ENCODE measurements at places on chromosomes 5 and 9. TPM values are rescaled to one million over a fixed set of nuclear protein-coding genes. Genes with fewer than 3 reads are reported as not detected.
A peak's percentile ranks its signal among the peaks of the same experiment; 100 is the strongest.

DNA sequence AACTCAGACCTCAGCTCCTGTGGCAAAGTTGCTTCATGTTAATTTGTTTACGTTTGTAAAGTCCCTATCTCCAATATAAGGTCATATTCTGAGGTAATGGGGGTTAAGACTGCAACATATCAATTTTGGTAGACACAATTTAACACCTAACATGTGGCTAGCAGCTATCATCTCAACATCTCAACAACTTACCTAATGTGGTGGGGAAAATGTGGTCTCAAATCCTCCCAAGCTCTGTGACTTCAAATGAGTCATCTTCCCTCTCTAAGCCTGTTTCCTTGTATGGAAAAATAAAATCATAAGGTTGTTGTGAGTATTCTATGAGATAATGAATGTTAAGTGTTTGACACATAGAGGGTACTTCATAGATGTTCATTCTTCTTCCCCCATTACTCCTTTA lies 443.3 kb downstream of the CDK5RAP2 start:
- no peak overlapping the region for H3K4me3 ChIP-seq

GRCh38 chr9:74016004-74016403 lies 481.1 kb upstream of the RORB start:
- no peak overlapping the region for H3K27ac ChIP-seq
- no peak overlapping the region for H3K4me3 ChIP-seq
- H3K36me3 ChIP-seq = no peaks in the 10 kb centered on the region
- H3K27me3 ChIP-seq = no peaks in the 10 kb centered on the region
- H3K4me1 ChIP-seq = no peaks in the 10 kb centered on the region
- no peak for DNase-seq

- H3K27ac ChIP-seq = no peak overlapping the region
- DNase-seq = peak; percentile 83
- H3K4me3 ChIP-seq = no peak overlapping the region
- no peaks in the 10 kb centered on the region for H3K36me3 ChIP-seq
These were observed 28.1 kb downstream of the NTRK2 start for GRCh38 chr9:84697509-84698114.

Gene PCDHGA12
- total RNA-seq = 1.5 TPM

DNA sequence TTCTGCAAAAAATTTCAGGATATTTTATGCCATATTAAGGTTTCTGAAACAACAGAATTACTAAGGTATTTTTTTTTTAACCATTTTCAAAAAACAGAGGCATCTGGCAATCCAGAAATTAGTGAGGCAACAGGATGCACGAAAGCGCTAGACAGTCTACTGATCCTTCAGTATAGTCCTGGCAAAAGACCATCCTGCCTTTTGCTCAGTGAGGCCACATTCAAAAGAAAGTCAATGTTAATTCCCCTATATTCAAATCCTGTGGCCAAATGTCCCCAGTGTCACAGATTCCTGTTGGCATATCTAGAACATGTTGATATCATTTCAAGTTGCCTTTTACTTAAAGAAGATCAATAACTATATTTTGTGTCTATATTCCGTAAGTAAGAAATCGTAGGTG lies 13.1 kb upstream of the NFIB start:
- DNase-seq = no peak
- H3K36me3 ChIP-seq = no peaks in the 10 kb centered on the region

DNA sequence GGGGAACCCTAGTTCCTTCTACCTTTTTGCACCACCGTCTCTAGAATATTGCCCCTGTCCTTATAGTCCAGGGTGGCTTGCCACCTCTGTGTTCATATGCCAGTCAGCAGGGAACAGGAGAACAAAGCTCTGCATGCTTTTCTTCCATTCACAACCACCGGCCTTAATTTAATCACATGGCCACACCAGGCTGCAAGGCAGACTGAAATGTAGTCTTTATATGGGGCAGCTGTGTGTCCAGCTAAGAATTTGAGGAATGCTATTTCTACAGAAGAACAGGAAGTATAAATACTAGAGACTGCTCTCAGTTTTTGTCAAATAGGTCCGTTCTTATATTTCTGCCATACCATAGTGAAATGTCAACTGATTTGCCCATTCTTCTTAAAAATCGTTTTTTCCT lies 5.8 kb downstream of the C5orf22 start:
- no peaks in the 10 kb centered on the region for H3K27me3 ChIP-seq
- H3K36me3 ChIP-seq = peaks cover 9% of the 10 kb centered on the region
- peaks cover 5% of the 10 kb centered on the region for H3K4me1 ChIP-seq
- H3K27ac ChIP-seq = no peak overlapping the region
- DNase-seq = no peak
- H3K4me3 ChIP-seq = no peak overlapping the region

- no peaks in the 10 kb centered on the region for H3K4me1 ChIP-seq
- H3K27me3 ChIP-seq = no peaks in the 10 kb centered on the region
- H3K27ac ChIP-seq = no peak overlapping the region
- no peaks in the 10 kb centered on the region for H3K36me3 ChIP-seq
- H3K4me3 ChIP-seq = no peak overlapping the region
These were observed 624.4 kb upstream of the RORB start for GRCh38 chr9:73872701-73873100.

- H3K27ac ChIP-seq = no peak overlapping the region
- no peaks in the 10 kb centered on the region for H3K27me3 ChIP-seq
- H3K4me3 ChIP-seq = no peak overlapping the region
- no peaks in the 10 kb centered on the region for H3K4me1 ChIP-seq
- DNase-seq = no peak
These were observed 360.0 kb downstream of the BNC2 start for GRCh38 chr9:16510482-16510881.

DNA sequence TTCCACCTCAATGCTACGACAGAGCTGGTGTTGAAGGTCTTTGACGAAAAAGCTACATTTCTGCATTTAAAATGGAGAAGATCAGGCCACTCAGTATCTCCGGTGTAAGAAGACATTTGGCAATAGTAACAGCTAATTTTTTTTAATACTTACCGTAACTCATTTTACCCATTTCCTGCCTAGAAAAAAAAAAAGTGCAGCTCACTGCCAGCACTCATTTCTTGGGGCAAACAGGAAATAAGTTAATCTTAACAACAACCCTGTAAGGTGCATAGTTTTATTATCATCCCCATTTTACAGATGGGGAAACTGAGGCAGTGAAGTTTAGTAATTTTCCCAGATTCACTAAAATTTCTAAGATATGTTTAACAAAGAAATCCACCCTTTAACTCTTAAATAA lies 27.4 kb upstream of the KCNMB1 start:
- no peaks in the 10 kb centered on the region for H3K4me1 ChIP-seq
- DNase-seq = no peak
- H3K4me3 ChIP-seq = no peak overlapping the region
- H3K36me3 ChIP-seq = no peaks in the 10 kb centered on the region
- no peak overlapping the region for H3K27ac ChIP-seq

GRCh38 chr9:134592819-134593200 lies 48.8 kb upstream of the COL5A1 start:
- H3K4me1 ChIP-seq = no peaks in the 10 kb centered on the region
- no peaks in the 10 kb centered on the region for H3K36me3 ChIP-seq
- H3K27ac ChIP-seq = no peak overlapping the region
- H3K27me3 ChIP-seq = no peaks in the 10 kb centered on the region
- no peak overlapping the region for H3K4me3 ChIP-seq

DNA sequence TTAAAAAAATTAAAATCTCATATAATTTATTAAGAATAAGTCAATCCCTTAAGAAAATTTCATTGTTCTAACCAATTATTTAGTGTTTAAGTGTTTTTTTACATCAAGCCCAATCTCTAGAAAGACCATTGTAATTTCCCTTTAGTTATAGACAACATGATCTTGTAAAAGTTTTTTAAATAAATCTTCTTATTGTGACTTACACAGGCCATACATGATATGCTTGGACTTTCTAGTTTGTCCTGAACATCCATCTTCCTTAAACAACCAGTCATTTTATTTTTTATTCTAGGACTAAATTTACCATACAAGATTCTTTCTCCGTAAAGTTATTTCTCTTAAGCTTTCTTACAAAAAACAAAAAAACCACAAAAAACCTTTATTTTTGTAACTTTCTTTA lies 126.5 kb upstream of the MAST4 start:
- H3K4me3 ChIP-seq = no peak overlapping the region
- no peak for DNase-seq
- H3K27ac ChIP-seq = no peak overlapping the region
- H3K36me3 ChIP-seq = no peaks in the 10 kb centered on the region
- no peaks in the 10 kb centered on the region for H3K4me1 ChIP-seq
- no peaks in the 10 kb centered on the region for H3K27me3 ChIP-seq

DNA sequence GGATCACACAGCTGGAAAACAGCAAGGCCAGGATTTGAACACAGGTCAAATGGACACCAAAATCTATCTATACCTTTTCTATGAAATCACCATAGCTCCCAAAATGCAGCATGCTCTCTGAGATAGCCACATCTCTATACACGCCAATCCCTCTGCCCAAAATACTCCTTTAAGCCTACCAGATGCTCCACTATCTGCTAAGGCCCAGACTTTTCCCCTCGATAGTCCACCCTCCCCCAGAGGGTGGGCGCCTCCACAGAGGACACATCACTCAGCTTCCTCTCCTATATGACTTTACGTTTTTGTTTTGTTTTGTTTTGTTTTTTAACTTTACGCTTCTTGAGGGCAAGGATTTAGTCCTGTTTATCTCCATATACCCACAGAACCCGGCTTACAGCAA lies 46.8 kb downstream of the MTMR12 start:
- no peaks in the 10 kb centered on the region for H3K4me1 ChIP-seq
- no peak for DNase-seq
- no peak overlapping the region for H3K4me3 ChIP-seq

GRCh38 chr5:36939969-36940858 lies 63.6 kb downstream of the NIPBL start:
- no peak overlapping the region for H3K27ac ChIP-seq
- H3K36me3 ChIP-seq = no peaks in the 10 kb centered on the region
- no peak for DNase-seq

DNA sequence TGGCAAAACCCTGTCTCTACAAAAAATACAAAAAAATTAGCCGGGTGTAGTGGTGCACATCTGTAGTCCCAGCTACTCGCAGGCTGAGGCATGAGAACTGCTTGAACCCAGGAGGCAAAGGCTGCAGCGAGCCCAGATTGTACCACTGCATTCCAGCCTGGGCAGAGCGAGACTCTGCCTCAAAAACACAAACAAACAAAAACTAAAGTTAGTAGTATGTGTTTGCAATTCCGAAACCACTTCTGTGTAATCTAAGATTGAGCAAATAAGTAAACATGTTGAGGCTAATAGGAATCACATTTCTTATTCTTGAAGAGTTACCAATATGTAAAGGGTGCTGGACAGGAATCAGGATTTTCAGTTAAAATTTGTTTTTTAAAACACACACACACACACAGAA lies 70.0 kb upstream of the SUSD1 start:
- no peaks in the 10 kb centered on the region for H3K36me3 ChIP-seq
- no peak for DNase-seq
- H3K4me1 ChIP-seq = no peaks in the 10 kb centered on the region

Gene PTPN3
- 23.6 TPM for total RNA-seq

- no peaks in the 10 kb centered on the region for H3K27me3 ChIP-seq
- no peak for DNase-seq
- no peak overlapping the region for H3K4me3 ChIP-seq
- no peaks in the 10 kb centered on the region for H3K4me1 ChIP-seq
- no peak overlapping the region for H3K27ac ChIP-seq
These were observed 376.4 kb upstream of the RGMB start for GRCh38 chr5:98397081-98397480.

GRCh38 chr5:137263371-137264005 lies 235.6 kb downstream of the SPOCK1 start:
- H3K36me3 ChIP-seq = no peaks in the 10 kb centered on the region
- no peak overlapping the region for H3K4me3 ChIP-seq
- H3K27me3 ChIP-seq = no peaks in the 10 kb centered on the region
- no peak for DNase-seq
- no peak overlapping the region for H3K27ac ChIP-seq

- peaks cover 7% of the 10 kb centered on the region for H3K36me3 ChIP-seq
- H3K27me3 ChIP-seq = no peaks in the 10 kb centered on the region
- no peak overlapping the region for H3K4me3 ChIP-seq
- no peak overlapping the region for H3K27ac ChIP-seq
- no peak for DNase-seq
- H3K4me1 ChIP-seq = no peaks in the 10 kb centered on the region
These were observed 79.0 kb downstream of the DAP start for GRCh38 chr5:10681731-10682679.

Gene FSTL4
- 0.89 TPM for total RNA-seq

Gene TAS2R1
- total RNA-seq = not detected

DNA sequence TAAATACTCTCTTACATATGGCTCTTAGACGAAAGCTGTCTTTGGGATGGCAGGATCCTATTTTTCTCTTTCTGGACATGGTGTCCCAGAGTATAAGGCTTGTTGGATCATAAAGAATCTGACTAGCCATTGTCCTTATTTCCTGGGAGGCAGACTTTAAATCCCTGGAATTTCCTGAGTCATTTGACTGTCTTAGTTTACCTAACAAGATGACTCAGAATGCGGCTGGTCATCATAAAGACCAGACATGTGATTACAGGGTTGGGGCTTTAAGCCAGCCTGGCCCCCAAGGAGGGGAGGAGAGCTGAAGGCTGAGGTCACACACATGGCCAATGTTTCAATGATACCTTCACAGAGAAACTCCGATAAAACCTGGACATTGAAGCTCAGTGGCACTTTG lies 37.2 kb downstream of the FAM240B start:
- H3K27me3 ChIP-seq = no peaks in the 10 kb centered on the region
- no peaks in the 10 kb centered on the region for H3K36me3 ChIP-seq
- DNase-seq = no peak

GRCh38 chr9:100167176-100167575 lies 68.1 kb downstream of the INVS start:
- DNase-seq = no peak
- no peak overlapping the region for H3K4me3 ChIP-seq
- no peak overlapping the region for H3K27ac ChIP-seq
- no peaks in the 10 kb centered on the region for H3K36me3 ChIP-seq

Gene PCDHB11
- total RNA-seq = 0.59 TPM

DNA sequence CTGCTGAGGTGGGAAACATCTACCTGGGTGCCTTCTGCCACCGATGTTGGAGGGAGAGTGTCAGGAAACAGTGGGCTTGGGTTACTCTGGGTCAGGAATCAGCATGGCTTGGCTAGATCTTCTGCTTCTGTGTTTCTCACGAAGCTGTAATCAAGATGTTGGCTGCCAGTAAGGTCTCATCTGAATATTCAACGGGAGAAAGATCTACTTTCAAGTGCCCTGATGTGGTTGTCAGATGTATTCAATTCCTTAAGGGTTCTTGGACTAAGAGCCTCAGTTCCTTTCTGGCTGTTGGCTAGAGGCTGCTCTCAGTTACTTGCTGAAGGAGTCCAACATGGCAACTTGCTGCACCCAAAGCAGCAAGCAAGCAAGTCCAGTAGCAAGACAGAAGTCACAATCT lies 41.9 kb upstream of the STOM start:
- H3K27me3 ChIP-seq = no peaks in the 10 kb centered on the region
- H3K4me1 ChIP-seq = no peaks in the 10 kb centered on the region
- H3K4me3 ChIP-seq = no peak overlapping the region
- no peak for DNase-seq

Gene IFNA21
- total RNA-seq = not detected

GRCh38 chr5:20157089-20157488 lies 169.1 kb upstream of the CDH18 start:
- H3K36me3 ChIP-seq = no peaks in the 10 kb centered on the region
- no peaks in the 10 kb centered on the region for H3K4me1 ChIP-seq
- no peak overlapping the region for H3K4me3 ChIP-seq
- no peak overlapping the region for H3K27ac ChIP-seq
- DNase-seq = no peak
